ENCODE measurements at places on chromosomes 5 and 9. TPM values are rescaled to one million over a fixed set of nuclear protein-coding genes. Genes with fewer than 3 reads are reported as not detected.

GRCh38 chr5:4831325-4831724 is 308.8 kb upstream of the ADAMTS16 start:
- no peak for DNase-seq

DNA sequence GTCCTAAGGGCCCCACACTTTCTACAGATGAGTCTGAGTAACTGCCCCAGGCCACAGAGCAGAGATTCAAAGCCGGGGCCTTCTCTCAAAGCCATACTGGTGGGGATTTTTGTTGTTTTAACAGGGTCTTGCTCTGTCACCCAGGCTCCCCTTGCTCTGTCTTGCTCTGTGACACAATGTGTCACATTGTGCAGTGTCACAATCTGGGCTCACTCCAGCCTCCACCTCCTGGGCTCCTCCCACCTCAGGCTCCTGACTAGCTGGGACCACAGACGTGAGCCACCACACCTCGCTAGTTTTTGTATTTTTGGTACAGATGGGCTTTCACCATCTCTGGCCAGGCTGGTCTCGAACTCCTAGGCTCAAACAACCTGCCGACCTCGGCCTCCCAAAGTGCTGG is 8.6 kb downstream of the AGPAT2 start:
- no peak for DNase-seq

DNA sequence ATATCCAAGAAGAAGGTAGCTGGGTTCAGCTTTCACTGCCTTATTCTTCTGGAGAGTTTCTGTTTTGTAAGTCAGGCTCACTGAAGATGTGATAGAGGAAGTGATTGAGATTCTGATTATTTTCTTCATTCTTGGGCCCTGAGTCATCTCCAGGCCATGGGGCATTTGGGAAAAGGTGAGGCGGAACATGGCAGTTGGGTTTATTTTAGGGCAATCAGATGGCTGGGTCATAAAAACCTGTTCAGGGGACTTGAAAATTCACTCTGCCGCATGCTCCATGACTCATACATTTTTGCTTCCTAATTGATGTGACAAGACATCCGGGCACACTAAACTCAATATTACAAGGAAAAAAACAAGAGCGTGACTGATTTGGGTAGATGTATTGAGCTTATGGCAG is 265.7 kb upstream of the KLF4 start:
- peak; percentile 51 for DNase-seq

DNA sequence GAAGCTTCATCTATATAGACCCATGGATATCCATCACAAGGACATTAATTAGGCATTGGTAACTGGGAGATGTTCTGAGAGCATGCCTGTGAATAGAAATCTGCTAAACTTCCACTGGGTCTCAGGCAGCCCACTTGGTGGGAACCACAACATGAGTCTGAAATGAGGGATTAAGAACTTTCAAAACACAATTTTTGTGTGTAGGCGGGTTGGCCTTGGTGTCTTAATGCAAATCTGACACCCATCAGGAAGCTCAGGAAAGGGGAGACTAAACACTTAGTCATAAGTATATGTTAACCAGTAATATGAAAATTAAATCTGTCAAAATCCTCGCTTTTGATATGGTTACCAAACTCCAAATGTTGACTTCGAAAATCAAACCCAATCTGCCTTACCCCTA is 113.2 kb downstream of the FANCC start:
- DNase-seq = no peak

GRCh38 chr5:91840412-91840811 is 457.3 kb upstream of the ARRDC3 start:
- DNase-seq = no peak

DNA sequence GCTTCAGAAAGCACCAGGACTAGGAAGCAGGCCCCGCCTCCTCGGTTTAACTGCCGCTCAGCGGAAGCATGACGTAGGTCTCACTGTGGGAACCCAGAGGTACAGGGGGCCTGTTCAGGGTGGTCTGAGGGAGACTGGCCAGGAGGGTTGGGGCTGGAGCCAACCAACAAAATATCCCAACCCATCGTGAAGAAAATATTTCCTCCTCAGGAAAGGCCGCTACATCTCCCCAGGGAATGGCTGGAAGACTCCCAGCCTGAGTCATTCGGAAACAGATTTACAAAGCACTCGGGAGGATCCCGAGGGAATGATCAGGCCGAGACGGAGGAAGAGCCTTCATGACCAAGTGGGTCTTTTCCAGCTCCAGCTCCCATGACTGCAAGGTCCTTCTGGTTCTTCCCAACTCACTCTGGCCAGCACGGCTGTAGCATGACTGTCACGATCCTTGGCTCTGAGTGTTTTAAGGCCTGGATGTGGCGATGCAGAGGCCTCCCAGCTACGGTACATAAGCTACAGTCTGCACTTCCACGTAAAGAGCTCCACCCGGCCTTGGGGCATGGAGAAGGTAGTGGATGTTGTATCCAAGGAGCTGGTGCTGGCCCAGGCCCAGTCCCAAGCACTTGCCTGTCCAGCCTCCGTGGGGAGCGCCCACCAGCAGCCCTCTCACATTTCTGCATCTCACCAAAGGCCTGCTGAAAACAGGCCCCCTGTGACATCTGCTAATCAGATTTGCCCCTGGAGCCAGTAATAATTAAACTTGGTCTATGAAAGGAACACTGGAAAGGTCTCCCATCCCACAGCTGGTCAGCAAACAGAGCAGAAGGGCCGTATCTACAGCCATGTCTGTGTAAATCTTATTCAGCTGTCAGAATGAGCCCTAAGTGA is 100.6 kb downstream of the LHFPL2 start:
- DNase-seq = peak; percentile 75

DNA sequence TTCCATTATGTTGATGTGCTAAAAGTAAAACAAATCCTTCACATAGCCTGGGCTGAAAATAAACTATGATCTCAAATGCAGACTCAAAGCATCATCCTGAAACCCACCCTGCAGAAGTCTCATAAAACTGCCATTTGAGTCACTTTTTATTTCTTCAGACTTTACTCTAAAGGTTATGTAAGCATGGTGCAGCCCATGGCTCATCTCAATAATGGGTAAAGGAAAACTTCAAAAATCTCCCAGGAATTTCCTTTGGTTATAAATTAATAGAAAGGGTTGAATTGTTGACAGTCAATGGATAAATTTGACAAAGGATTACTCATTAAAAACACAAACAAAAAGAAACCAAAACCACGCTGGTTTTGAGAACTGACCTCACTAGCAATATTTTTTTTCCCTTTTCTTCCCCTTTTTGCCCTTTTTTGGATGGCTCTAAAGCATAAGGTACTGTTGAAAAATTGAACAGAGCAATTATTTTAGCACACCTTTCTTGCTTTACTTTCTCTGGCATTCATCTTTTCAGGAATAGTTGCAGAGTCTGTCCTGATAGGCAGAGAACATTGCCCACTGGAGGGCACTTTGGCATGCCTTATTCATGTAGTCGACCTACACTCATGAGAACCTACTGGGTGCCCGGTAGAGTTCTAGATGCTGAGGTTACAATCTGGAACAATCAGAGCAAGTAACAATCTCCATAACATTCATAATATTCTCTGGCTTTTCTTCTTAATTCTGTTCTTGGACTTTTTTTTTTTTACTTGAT is 191.4 kb downstream of the TMEM167A start:
- no peak for DNase-seq

- DNase-seq = no peak
Observed at GRCh38 chr9:76359365-76359764, 34.9 kb downstream of the RFK start.

DNA sequence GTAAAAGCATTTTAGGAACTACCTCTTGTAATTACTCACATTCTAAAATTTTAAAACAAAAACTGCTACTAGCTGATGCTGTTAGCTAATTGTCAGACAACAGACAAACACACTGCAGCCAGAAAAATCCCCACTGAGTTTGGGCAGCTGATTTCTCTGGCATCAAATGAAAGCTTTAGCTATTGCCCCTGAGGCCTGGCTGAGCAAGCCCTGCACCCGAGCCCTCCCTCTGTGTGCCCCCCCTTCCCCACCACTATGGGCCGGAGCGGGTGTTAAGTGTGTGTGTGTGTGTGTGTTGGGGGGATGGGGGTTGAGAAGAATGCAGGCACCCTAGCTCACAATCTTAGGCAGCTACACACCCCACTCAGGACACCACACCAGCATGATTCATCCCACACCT is 2.4 kb downstream of the NEUROG1 start:
- DNase-seq = no peak

DNA sequence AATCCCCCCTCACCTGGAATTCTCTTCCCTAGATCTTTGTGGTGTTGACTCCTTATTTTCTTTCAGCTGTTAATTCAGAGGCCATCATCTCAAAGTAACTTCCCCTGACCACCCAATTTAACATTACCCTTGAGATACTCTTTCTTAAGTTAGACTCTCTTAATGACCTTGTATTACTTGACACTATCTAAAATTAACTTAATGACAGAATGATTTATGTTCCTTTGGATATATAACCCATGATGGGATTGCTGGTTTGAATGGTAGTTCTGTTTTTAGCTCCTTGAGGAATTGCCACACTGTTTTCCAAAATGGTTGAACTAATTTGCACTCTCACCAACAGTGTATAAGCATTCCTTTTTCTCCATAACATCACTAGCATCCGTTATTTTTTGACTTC is 298.0 kb downstream of the NNT start:
- DNase-seq = no peak

GRCh38 chr9:130104491-130105193 is 50.9 kb downstream of the GPR107 start:
- DNase-seq = no peak

DNA sequence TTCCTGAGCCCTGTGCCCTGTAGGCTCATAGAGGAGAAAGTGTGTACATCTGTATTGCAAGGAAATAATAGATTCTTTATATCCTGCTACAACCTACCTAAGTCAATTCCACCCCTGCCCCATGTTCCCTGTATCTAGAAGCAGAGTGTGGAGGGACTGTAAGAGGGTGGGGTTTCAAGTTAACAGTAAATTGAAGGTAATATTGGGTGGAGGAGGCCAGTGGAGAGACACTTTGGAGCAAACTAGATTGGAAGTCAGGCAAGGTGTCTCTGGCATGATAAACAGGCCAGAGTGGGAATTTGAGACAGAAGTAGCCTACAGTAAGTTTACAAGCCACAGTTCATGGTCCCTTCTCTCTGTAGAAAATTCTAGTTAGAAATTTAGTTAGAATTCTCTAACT is 2.3 kb upstream of the HEMGN start:
- DNase-seq = no peak

DNA sequence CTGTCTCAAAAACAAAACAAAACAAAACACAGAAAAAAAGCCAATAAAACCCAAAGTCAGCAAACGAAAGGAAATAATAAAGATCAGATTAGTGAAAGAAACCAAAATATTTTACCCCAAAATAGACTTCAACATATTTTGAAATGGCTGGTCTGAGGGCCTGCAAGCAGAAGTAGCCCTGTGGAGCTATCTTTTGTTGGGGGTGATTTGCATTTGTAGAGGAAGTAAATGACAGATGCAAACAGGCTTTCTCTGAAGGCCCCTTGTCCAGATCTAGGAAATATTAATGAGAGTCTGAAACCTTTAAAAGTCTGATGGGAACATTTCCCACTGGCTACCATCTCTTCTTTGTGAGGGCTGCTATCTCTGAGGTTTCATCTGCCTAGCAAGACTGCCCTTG is 74.0 kb downstream of the GCNT4 start:
- DNase-seq = no peak

FCN1 gene
- 2.0 TPM for total RNA-seq

GKAP1 gene
- 14.0 TPM for total RNA-seq

FOXI1 gene
- total RNA-seq = 0.69 TPM

OR2S2 gene
- not detected for total RNA-seq

PCDHGA8 gene
- total RNA-seq = 1.9 TPM

PCDHGB4 gene
- 5.2 TPM for total RNA-seq
